ENCODE measurements at places on chromosomes 1 and 21. TPM values are rescaled to one million over a fixed set of nuclear protein-coding genes. Genes with fewer than 3 reads are reported as not detected.

Gene CNKSR1
- polyA plus RNA-seq = 10.8 TPM

Gene LRRC53
- not detected for polyA plus RNA-seq

Gene OPTC
- not detected for polyA plus RNA-seq

Gene ZNF683
- polyA plus RNA-seq = 0.17 TPM

Gene ARHGAP30
- 18.1 TPM for polyA plus RNA-seq

Gene LAMC2
- polyA plus RNA-seq = 13.7 TPM

Gene FCMR
- polyA plus RNA-seq = 3.6 TPM

Gene NAV1
- 7.1 TPM for polyA plus RNA-seq

Gene MYOC
- polyA plus RNA-seq = 0.11 TPM

Gene OR10J1
- polyA plus RNA-seq = not detected

Gene HMCN1
- 4.7 TPM for polyA plus RNA-seq

Gene FAM163A
- not detected for polyA plus RNA-seq

Gene KIF21B
- 5.3 TPM for polyA plus RNA-seq

Gene RIMS3
- polyA plus RNA-seq = 1.3 TPM

Gene ENAH
- polyA plus RNA-seq = 21.5 TPM

Gene FCGR3B
- polyA plus RNA-seq = 79.0 TPM

Gene LCE2A
- polyA plus RNA-seq = not detected

Gene SH3BGRL3
- polyA plus RNA-seq = 349 TPM

Gene CHIA
- polyA plus RNA-seq = 0.47 TPM

Gene BNIPL
- polyA plus RNA-seq = 12.2 TPM
